Stimulated activated CD8-positive, alpha-beta memory T cell treated with anti-CD3 and anti-CD28 coated beads, Interleukin-15, amount 100 ng/mL, for 4 hours (primary cell): ENCODE measurements at places on chromosomes 4 and X.

GRCh38 chrX:148135738-148136137 lies 154.6 kb downstream of the FMR1NB start:
- no peak for DNase-seq

GRCh38 chr4:27515140-27515539 lies 654.5 kb downstream of the STIM2 start:
- DNase-seq = no peak

DNA sequence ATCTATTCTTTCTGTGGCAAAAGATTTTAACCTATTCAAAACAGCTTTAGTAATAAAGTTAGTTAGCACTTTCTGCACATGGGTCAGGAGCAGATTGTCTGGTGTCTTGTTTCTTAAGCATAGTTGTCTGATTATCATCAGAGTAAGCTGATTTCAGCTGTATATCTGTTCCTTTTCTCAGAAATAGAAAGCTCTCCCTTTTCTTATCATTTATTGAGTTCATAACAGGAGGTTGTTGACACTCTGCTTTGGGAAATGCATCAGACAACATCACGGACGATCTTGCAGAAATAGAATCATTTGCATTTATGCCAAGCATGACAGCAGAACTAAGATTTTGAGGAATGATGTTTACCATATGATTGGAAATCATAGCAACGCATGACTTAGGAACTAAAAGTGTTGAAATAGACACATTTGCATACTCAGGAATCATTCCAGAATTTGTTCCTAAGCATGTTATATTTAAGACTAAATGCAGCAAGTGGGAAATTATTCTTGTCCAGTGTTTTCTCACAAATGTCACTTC lies 66.7 kb downstream of the RBMX2 start:
- no peak for DNase-seq

GRCh38 chr4:163172647-163173046 lies 6.0 kb upstream of the NAF1 start:
- DNase-seq = no peak

DNA sequence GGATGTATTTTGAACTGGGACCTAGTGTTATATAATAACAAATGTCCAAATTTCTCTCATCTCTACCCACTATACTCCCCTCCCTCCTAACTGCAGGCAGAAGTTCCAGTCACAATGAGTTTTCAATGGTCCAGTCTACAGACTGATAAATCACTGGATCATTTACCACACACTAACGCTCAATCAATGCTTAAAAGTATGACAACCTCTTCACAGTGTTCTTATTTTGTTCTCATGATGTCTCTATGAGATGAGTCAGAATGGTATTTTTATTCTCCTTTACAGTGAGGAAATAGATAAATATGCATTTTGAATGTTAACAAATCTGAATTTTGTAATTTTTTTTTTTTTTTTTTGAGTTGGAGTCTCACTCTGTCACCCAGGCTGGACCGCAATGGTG lies 83.7 kb upstream of the ETNPPL start:
- no peak for DNase-seq

DNA sequence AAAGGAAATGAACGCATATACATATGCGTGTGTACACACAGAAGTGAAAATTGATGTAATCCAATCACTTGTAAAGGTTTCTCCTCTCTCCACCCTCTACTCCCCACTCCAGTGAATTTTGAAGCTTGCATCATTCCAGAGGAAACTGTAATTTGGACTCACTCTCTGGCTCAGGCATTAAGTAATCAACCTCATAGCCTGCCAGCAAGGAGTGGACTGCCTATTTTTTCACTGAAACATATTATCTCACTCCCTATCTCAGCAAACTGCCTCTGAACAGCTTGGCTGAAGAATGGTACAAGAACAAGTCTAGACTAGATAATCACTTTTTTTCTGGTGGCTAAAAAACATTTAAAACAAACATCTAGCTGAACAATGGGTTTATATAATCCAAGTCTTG lies 124.2 kb downstream of the C4orf51 start:
- no peak for DNase-seq

GRCh38 chr4:7121866-7122653 lies 54.2 kb upstream of the GRPEL1 start:
- no peak for DNase-seq

GRCh38 chr4:55765070-55765469 lies 54.5 kb upstream of the EXOC1L start:
- DNase-seq = no peak

DNA sequence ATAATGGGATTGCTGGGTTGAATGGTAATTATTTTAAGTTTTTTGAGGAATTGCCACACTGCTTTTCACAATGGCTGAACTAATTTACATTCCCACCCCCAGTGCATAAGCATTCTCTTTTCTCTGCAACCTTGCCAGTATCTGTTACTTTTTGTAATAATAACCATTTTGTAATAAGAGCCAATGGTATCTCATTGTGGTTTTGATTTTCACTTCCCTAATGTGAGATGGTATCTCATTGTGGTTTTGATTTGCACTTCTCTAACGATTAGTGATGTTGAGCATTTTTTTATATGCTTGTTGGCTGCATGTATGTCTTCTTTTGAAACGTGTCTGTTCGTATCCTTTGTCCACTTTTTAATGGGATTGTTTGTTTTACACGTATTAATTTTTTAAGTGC lies 213.1 kb upstream of the HDX start:
- DNase-seq = no peak

- DNase-seq = no peak
These were observed 186.1 kb upstream of the SLITRK2 start for GRCh38 chrX:145631461-145631951.

DNA sequence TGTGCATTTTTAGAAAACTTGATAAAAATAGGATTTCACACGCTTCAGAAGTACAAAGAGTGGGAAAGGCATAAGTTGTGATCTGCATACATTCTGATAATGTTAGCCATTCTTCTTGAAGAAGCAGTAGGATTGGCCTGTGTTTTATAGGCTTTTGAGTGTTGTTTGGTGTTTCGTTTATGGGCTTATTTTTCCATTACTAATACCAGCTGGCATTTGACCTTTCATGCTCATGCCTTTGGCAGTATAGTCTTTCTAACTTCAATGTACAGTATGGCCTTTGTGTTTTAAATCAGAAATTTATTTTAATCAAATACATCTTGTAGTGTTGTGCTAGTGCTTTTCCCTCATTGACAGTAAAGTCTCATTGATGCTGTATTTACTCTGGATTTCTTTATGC lies 51.5 kb upstream of the SLC4A4 start:
- DNase-seq = no peak

DNA sequence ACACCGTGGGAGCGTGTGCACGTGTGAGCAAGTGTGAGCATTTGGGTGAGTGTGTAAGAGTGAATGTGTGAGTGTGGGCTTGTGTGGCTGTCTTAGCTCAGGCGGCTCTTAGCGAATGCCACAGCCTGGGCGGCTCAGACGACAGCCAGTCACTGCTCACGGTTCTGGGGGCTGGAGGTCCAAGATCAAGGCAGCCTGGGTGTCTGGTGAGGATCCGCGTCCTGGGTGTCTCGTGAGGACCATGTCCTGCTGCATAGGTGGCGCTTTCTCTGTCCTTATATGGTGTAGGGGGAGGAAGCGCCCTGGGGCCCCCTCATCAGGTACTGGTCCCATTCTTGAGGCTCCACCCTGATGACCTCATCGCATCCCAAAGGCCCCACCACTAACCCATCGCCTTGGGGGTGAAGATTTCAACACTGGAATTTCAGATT lies 4.5 kb downstream of the DOK7 start:
- DNase-seq = no peak

- DNase-seq = no peak
These were observed 866.3 kb upstream of the PCDH7 start for GRCh38 chr4:29853833-29854232.

DNA sequence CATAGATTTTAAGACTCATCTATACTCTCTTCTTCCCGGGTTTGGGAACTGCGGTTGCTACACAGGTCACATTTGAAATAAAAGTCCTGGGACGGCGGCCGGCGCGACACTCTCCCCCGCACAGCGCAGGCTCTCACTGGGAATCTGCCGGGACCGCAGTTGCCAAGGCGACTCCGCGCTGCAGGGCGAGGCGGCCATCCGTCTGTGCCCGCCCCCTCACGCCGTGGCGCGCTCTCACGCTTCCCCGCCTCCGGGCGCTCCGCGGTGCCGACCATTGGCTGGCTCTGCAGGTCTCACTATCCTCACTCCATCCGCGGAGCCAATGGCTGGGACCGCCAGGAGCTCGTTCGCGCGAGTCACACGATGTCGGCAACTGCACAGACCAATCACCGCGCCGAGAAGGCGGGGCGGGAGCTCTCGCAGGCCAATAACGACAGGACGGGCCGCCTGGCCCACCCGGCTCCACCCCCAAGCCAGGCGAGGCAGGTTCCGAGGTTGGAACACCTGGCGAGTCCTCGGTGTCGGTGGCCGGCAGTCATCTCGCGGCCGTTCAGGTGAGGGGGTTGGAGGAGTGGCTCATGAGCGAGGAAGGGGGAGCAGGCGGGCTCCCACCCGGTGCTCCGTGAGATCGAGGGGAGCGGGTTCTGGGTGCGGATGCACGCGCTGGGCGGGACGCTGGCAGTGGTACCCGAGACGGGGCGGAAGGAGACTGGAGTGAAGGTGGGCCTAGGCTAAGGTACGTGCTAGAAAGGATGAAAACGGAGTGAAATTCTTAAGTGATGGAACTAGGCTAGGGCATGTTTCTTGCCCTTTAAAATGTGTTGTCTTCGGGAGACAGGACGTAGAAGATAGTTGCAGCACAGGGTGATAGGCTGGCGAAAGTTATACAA lies at the start of gene MSMO1:
Gene MSMO1, plus strand, starts transcription at position 459 of the 890 bp plus-strand sequence. CDS start 5,702 bp downstream, outside the sequence.
- peak; percentile 98 for DNase-seq
